ENCODE measurements at places on chromosomes 4 and X. TPM values are rescaled to one million over a fixed set of nuclear protein-coding genes. Genes with fewer than 3 reads are reported as not detected.

Gene TEC
- total RNA-seq = 3.5 TPM

Gene GAGE12D
- not detected for total RNA-seq

Gene ANKRD37
- 3.5 TPM for total RNA-seq

DNA sequence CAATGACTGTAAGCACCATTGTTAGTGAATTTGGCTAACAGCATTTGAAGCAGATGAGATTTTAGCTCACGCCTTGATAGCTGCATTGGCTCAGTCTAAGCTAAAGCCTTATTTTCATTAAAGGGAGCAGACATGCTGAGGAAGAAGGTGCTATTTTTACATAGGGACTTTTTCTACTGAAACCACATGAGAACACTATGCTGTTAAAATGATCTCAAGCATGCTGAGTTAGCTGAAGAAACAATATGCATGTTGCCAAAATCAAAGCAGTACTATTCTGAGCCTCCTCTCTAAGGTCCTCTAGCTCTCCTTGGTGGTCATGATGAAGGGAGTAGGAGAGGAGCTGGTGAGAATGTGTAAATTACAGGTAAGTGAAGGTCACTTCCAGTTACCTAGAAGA, 134.4 kb upstream of the JADE1 start:
- H3K4me1 ChIP-seq = peaks cover 3% of the 10 kb centered on the region
- H3K27me3 ChIP-seq = no peaks in the 10 kb centered on the region
- DNase-seq = no peak
- H3K27ac ChIP-seq = no peak overlapping the region
- H3K4me3 ChIP-seq = no peak overlapping the region
- no peaks in the 10 kb centered on the region for H3K36me3 ChIP-seq

GRCh38 chr4:112083587-112084347, 61.5 kb upstream of the FAM241A start:
- no peaks in the 10 kb centered on the region for H3K27me3 ChIP-seq
- no peaks in the 10 kb centered on the region for H3K36me3 ChIP-seq
- H3K4me1 ChIP-seq = peaks cover 12% of the 10 kb centered on the region
- DNase-seq = no peak

GRCh38 chr4:109046471-109047201, 255.8 kb downstream of the COL25A1 start:
- peak overlapping the region; percentile 30 for H3K4me3 ChIP-seq
- peaks cover 29% of the 10 kb centered on the region for H3K4me1 ChIP-seq
- peak overlapping the region; percentile 93 for H3K27ac ChIP-seq
- no peak for DNase-seq

- H3K4me3 ChIP-seq = no peak overlapping the region
- no peaks in the 10 kb centered on the region for H3K27me3 ChIP-seq
- no peak overlapping the region for H3K27ac ChIP-seq
- H3K36me3 ChIP-seq = peaks cover 8% of the 10 kb centered on the region
- H3K4me1 ChIP-seq = peaks cover 3% of the 10 kb centered on the region
These were observed 137.8 kb downstream of the FBXW7 start for GRCh38 chr4:152398060-152398459.

GRCh38 chrX:111955901-111956300, 79.9 kb downstream of the TRPC5OS start:
- no peak for DNase-seq
- H3K4me3 ChIP-seq = no peak overlapping the region
- no peaks in the 10 kb centered on the region for H3K4me1 ChIP-seq
- H3K27me3 ChIP-seq = peaks cover 35% of the 10 kb centered on the region

DNA sequence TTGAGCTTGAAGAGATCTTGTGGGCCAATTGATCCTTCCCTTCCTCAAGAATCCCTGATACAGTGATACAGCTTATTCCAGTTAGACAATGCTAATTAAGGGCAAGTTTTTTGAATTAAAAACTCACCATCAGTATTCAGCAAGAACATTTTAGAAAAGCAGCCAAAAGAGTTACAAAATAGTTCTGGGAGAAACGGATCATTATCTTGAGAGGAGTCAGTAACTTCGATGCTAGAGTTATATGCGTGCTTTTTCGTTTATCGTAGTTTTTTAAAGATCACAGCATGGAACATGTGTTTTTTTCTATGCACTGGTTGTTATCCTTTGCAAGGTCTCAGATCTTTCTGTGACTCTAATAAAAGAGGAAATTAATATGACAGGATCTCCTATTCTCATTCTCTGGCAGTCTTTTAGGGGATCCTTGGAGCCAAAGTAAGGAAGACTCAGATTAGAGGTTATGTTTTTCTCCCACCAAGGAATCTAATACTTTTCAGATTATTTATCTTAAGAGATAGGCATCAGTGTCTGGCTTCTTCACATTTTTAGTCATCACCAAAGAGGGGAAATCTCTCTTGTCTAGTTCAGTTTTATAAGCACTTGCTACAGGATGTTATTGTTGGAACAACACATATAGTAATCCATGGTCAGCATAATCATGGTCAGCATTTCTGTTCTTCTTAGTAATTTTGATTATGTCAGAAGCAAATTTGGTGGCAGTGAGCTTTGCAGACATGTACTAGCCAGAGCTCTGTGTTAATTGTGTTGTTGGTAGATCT, 109.7 kb downstream of the PDLIM5 start:
- peaks cover 38% of the 10 kb centered on the region for H3K4me1 ChIP-seq
- H3K4me3 ChIP-seq = no peak overlapping the region
- H3K27me3 ChIP-seq = no peaks in the 10 kb centered on the region
- DNase-seq = no peak
